ENCODE measurements at places on chromosomes 7 and 10.

DNA sequence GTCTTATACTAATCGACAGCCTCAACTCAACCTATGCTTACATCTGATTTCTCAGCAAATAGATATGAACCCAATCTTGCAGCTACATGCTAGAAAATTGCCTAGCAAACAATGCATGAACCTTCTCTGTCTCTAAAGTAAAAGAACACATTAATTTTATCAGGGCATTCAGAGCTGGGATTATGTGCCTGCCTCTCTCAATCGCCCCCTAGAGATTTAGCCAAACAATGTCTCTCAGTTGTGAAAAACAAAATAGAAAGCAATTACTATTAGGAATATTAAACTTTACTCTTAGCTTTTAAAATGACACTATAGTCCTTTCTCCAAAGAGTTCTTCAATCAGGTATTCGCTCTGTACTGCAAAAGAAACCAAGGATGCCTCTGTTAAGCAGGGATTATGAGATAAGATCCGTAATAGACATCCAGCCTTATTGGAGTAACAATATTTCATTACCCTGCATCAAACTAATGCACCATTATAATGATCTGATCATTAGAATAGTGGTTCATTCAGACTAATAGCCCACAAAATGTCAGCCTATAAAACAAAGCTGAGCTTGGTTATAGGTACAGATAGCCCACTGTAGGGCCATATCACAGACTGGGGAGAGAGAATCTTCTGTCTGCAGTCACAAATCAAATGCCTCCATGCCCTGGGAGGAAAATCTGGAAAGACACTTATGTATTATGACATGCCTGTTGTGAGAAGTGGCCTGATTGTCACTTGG is 736.9 kb downstream of the PARD3 start:
- H3K4me3 ChIP-seq = no peak overlapping the region
- H3K4me1 ChIP-seq = no peaks in the 10 kb centered on the region
- no peaks in the 10 kb centered on the region for H3K36me3 ChIP-seq
- H3K27ac ChIP-seq = no peak overlapping the region
- DNase-seq = no peak
- H3K27me3 ChIP-seq = no peaks in the 10 kb centered on the region

- no peak overlapping the region for H3K4me3 ChIP-seq
- H3K36me3 ChIP-seq = no peaks in the 10 kb centered on the region
- peaks cover 7% of the 10 kb centered on the region for H3K27me3 ChIP-seq
- DNase-seq = no peak
- H3K27ac ChIP-seq = no peak overlapping the region
Observed at GRCh38 chr10:125014086-125014830, 72.3 kb downstream of the ZRANB1 start.

DNA sequence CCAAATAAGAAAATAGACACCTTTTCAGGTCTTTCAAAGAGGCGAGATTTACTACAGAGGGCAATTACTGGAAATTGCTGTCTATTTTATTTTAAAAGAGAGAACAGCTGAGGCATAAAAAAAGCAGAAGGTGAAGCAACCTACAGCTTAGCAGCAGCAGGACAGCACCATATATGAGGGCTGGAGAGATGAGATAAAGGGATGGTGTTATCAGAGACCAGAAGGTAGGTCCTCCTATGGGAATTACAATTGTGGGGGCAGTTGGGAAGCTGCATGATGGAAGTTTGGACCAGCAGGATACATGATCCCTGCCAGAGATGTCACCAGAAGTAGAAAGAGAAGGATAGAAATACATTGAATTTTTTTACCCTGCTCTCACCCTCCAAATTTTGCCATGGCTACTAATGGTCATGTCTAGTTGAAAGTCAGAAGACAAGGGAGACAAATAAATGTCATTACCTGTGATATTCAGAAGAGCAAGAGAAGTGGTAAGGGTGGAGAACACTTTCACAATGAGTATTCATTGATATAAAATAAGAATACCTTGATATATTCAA is 77.2 kb upstream of the CALCR start:
- no peak for DNase-seq
- no peaks in the 10 kb centered on the region for H3K27me3 ChIP-seq
- H3K4me3 ChIP-seq = no peak overlapping the region
- H3K27ac ChIP-seq = no peak overlapping the region

- H3K4me3 ChIP-seq = no peak overlapping the region
- H3K27ac ChIP-seq = no peak overlapping the region
- H3K27me3 ChIP-seq = no peaks in the 10 kb centered on the region
- DNase-seq = no peak
- H3K4me1 ChIP-seq = no peaks in the 10 kb centered on the region
Observed at GRCh38 chr10:131270461-131271190, 40.9 kb downstream of the TCERG1L start.

DNA sequence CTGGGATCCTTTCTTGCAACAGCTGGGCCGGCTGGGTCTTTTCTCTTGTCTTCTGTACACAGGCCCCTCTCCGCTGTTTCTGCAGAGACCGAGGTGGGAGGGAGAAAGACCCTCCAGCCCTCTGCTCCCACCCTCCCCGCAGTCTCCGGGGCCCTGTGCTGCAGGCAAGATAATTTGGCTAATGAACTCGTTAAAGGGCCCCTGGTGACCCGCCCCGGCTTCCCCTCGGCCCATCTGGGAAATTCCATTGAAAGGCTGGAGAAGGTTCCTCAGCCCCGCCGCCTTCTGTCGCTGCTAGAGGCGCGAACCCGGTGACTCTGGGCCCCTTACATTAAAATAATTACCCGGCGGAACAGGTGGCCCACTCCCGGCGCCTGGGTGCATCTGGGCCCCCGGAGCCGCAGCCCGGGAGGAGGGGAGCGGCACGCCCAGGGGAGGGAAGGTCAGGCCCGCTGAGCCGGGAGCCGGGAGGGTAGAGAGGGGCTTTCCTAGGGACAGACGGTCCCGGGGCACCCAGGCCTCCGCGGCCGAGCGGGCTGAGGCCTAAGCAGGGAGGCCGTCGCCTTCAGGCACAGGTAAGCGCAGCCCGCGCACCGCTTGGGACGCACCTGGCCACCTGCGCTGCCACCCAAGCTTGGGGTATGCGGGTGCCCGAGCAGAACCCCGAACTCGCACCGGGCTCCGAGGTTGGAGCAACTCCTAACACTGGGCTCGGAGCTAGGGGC is 7.3 kb upstream of the MNX1 start:
- peaks cover 14% of the 10 kb centered on the region for H3K4me1 ChIP-seq
- H3K27me3 ChIP-seq = peaks cover 79% of the 10 kb centered on the region
- H3K36me3 ChIP-seq = peaks cover 2% of the 10 kb centered on the region
- H3K27ac ChIP-seq = no peak overlapping the region

DNA sequence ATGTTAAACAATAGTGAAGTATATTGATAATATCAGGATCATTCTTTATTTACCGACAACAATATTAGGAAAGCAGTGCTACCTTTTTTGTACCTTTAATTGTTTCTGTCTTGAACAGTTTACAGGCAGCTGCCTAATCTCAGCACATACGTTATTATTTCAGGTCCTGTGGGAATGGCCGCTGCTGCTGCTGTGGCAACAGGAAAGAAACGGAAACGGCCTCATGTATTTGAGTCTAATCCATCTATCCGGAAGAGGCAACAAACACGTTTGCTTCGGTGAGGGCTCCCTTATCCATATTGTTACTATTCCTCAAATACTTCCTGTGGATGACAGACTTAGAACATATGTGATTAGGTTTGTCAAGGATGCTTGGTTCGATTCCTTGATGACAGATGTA is 59.7 kb downstream of the NRF1 start:
- H3K4me3 ChIP-seq = no peak overlapping the region
- H3K36me3 ChIP-seq = peaks cover 12% of the 10 kb centered on the region
- H3K27me3 ChIP-seq = no peaks in the 10 kb centered on the region
- no peak overlapping the region for H3K27ac ChIP-seq

- no peak overlapping the region for H3K4me3 ChIP-seq
- no peaks in the 10 kb centered on the region for H3K4me1 ChIP-seq
- H3K27me3 ChIP-seq = peaks cover 10% of the 10 kb centered on the region
- no peak for DNase-seq
Observed at GRCh38 chr10:12430406-12430982, 81.1 kb downstream of the CAMK1D start.

- H3K4me1 ChIP-seq = peaks cover 6% of the 10 kb centered on the region
- DNase-seq = no peak
- no peaks in the 10 kb centered on the region for H3K27me3 ChIP-seq
- H3K4me3 ChIP-seq = no peak overlapping the region
- H3K36me3 ChIP-seq = no peaks in the 10 kb centered on the region
Observed at GRCh38 chr10:132430231-132430743, 33.3 kb downstream of the PWWP2B start.

DNA sequence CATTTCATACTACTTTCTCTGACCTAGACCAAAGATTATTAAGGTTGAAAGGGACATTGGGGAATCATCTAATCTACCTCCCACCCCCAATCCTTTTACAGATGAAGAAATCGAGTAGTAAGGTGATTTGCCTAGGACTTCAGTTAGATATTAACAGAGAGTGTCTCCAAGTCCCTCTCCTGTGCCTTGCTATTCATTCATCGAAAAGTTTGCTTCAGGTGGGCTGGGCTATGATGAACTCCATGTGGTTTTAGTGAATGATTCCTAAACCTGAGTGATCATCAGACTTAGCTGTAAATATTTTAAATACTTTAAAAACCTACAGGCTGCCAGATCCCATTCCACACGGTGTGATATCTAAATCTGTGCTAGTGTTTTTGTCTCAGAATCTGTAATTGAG is 259.4 kb upstream of the SORCS1 start:
- no peaks in the 10 kb centered on the region for H3K27me3 ChIP-seq
- H3K27ac ChIP-seq = no peak overlapping the region
- H3K4me3 ChIP-seq = no peak overlapping the region

- no peak overlapping the region for H3K27ac ChIP-seq
- H3K4me3 ChIP-seq = no peak overlapping the region
- DNase-seq = no peak
- no peaks in the 10 kb centered on the region for H3K27me3 ChIP-seq
- no peaks in the 10 kb centered on the region for H3K36me3 ChIP-seq
Observed at GRCh38 chr10:131724891-131725580, 175.8 kb upstream of the PPP2R2D start.

- no peak overlapping the region for H3K4me3 ChIP-seq
- H3K27ac ChIP-seq = no peak overlapping the region
- H3K27me3 ChIP-seq = no peaks in the 10 kb centered on the region
- no peaks in the 10 kb centered on the region for H3K36me3 ChIP-seq
Observed at GRCh38 chr10:30738416-30738815, 108.9 kb upstream of the LYZL2 start.

DNA sequence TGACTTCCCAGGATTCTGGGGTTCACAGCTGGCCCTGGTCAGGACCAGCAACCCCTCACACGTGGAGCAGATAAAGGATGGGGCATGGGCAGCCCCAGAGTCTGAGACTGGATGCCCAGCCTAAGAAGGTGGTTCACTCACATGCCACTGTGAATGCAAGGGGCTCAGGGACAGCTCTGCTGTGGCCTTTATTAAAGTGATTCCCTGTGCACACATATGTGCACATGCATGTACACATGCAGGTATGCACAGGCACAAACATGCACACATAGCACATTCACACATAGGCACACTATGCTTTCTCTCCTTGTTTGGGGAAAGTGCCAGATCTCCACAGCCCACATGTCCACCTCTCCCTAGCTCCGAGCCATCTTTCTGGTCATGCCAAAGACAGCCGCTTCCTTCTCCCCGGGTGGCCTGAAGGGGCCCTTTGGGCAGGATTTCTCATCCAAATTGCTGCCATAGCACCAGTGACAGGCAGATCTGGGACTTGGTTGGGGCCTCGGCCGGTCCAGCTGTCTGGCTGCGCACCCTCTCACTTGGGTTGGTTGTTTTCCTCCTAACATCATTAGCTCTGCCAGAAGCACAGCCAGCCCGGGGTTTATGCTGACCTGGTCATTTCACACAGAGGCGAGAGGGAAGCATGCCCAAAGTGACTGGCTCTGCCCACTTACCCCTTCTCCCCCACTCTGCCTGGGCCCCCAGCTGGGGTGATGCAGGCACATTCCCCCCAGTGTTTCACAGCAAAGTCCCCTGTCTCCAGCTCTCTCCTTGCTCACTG is 1.4 kb downstream of the GCK start:
- H3K27ac ChIP-seq = no peak overlapping the region
- peaks cover 4% of the 10 kb centered on the region for H3K27me3 ChIP-seq
- no peaks in the 10 kb centered on the region for H3K36me3 ChIP-seq
- DNase-seq = no peak
- no peak overlapping the region for H3K4me3 ChIP-seq

DNA sequence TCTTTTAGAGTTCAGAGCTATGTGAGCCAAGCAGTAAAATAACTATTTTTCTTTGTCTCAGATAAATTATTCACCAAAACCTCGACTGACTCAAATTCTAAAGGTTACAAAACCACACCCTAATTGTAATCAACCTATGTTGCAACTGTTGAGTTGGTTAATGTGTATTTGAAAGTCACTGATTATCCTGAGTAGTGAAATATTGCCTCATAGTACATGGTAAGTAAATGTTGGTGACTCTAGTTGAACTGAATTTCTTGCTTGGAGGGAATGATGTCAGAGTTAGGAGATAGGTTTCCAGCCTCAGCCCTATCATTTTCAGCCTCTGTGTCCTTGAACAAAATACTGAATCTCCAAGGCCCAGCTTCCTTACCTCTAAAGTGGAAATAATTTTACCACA is 3.0 kb upstream of the CYP2C18 start:
- no peaks in the 10 kb centered on the region for H3K4me1 ChIP-seq
- H3K27me3 ChIP-seq = peaks cover 2% of the 10 kb centered on the region
- H3K36me3 ChIP-seq = no peaks in the 10 kb centered on the region
- H3K27ac ChIP-seq = no peak overlapping the region

DNA sequence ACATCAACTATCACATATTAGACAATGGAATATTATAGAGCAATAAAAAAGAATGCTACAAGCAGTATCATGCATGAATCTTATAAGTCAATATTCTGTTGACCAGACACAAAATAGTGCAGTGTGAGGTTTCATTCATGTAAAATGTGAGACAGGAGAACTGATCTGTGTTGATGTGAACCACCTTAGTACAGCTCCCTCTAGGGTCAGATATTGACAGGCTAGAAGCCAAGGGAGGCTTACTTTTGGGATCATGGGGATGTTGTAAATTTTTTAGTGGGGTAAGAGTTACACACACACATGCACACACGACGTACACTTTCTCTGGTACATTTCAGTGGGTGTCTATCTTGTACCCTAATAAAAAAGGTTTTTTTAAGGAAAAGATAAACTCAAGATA is 231.6 kb upstream of the FOXK1 start:
- no peaks in the 10 kb centered on the region for H3K27me3 ChIP-seq
- H3K4me1 ChIP-seq = no peaks in the 10 kb centered on the region
- H3K4me3 ChIP-seq = no peak overlapping the region
- no peaks in the 10 kb centered on the region for H3K36me3 ChIP-seq

- H3K4me1 ChIP-seq = peaks cover 25% of the 10 kb centered on the region
- peaks cover 16% of the 10 kb centered on the region for H3K27me3 ChIP-seq
- H3K36me3 ChIP-seq = peaks cover 6% of the 10 kb centered on the region
- no peak for DNase-seq
- no peak overlapping the region for H3K4me3 ChIP-seq
Observed at GRCh38 chr10:61283481-61284221, 169.5 kb downstream of the TMEM26 start.

GRCh38 chr7:76050545-76050944 is 2.6 kb downstream of the MDH2 start:
- H3K27me3 ChIP-seq = no peaks in the 10 kb centered on the region
- H3K4me1 ChIP-seq = peaks cover 39% of the 10 kb centered on the region
- peak overlapping the region; percentile 31 for H3K4me3 ChIP-seq
- no peak for DNase-seq

DNA sequence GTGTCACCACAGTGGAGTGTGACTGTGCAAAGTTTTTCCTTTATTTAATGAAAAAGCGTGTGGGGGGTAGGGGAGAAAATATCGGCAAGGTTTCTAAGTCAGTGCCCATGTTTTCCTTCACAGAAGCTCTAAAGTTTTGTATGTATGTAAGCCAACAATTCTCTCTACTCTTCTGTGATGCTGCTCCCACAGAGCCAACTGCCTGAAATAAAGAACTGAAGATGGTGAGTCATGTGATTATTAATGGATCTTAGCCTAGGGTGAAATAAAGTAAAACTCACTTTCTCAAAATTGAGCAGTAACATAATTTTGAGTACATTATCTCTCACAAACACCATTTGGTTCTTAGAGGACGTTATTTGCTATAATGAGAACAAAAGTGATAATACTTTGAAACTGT is 143.7 kb downstream of the ELMO1 start:
- H3K27me3 ChIP-seq = no peaks in the 10 kb centered on the region
- no peak overlapping the region for H3K4me3 ChIP-seq
- H3K27ac ChIP-seq = no peak overlapping the region

Data from activated T-helper 1 cell treated with anti-CD3 and anti-CD28 coated beads, Interleukin-12 subunit alpha, Interleukin-12 subunit beta, Interleukin-2, Interleukin-4 antibody, amounts not matched to agents 30 ng/mL and 10 ng/mL and 1 ng/mL, durations not matched to agents 14 hours and 24 hours and 36 hours (primary cell).